ENCODE measurements at places on chromosomes 6 and 20.
A peak's percentile ranks its signal among the peaks of the same experiment; 100 is the strongest.

- DNase-seq, result no peak
These were observed 234.3 kb downstream of the ARHGAP18 start for GRCh38 chr6:129475477-129476247.

GRCh38 chr6:30781743-30782424 lies 37.5 kb upstream of the IER3 start:
- peak; percentile 97 for DNase-seq

DNA sequence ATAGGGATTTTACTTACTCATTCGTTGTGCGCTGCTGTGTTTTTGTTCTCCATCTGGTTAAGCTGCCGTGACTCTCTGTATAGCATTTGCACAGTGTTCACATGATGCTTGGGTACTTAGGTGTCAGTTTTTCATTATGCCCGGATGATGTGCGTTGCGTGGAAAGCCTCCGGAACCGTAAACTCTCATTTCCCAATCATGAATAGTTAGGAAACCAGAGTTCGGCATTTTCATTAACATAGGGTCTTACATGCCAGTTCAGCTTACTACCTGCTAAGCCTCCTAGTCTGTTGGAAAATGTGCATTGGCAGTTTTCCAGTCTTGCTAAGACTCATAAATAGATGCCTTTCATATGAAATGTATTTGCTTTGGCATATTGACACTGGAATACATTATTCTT lies 483.4 kb upstream of the FLRT3 start:
- no peak for DNase-seq

- no peak for DNase-seq
These were observed 36.8 kb downstream of the C6orf15 start for GRCh38 chr6:31075528-31075927.

- DNase-seq, result no peak
These were observed 55.6 kb downstream of the SASH1 start for GRCh38 chr6:148398244-148398643.

- DNase-seq, result no peak
These were observed 33.0 kb downstream of the PIGU start for GRCh38 chr20:34643928-34644327.

DNA sequence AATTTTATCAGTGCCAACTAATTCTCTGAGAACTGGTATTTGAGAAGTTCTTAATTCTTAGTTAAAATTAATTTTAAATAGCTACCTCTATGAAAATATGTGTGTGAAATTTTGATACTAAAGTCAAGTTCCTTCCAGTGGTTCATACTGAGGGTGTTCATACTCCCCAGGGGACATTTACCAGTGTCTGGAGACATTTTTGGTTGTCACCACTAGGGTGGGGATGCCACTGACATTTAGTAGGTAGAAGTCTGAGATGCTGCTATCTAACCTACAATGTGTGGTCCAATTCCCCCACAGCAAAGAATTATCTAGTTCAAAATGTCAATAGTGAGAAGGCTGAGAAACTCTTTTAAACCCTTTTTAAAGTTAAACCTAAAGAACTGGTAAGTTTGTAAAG lies 463.8 kb downstream of the ADGRB3 start:
- DNase-seq, result no peak

- peak; percentile 98 for DNase-seq
These were observed 54.0 kb upstream of the IPCEF1 start for GRCh38 chr6:154410619-154411072.

DNA sequence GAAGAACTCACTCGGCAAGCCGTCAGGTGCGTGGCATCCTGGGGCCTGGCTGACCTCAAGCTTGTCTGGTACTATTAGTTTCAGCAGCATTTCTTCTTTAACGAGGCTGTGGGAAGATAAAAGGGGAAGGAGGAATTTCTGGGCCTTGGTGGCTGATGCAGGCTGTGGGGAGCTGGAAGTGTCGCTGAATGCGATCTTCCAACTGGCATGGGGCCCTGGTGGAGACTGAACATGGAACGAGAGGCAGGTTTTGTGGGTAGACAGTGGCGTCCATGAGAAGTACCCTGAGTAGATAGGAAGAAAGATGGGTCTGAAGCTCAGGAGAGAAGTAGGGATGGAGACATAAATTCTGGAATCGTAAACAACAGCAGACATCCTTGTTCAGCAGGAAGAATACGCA lies 23.9 kb downstream of the ERMARD start:
- no peak for DNase-seq

DNA sequence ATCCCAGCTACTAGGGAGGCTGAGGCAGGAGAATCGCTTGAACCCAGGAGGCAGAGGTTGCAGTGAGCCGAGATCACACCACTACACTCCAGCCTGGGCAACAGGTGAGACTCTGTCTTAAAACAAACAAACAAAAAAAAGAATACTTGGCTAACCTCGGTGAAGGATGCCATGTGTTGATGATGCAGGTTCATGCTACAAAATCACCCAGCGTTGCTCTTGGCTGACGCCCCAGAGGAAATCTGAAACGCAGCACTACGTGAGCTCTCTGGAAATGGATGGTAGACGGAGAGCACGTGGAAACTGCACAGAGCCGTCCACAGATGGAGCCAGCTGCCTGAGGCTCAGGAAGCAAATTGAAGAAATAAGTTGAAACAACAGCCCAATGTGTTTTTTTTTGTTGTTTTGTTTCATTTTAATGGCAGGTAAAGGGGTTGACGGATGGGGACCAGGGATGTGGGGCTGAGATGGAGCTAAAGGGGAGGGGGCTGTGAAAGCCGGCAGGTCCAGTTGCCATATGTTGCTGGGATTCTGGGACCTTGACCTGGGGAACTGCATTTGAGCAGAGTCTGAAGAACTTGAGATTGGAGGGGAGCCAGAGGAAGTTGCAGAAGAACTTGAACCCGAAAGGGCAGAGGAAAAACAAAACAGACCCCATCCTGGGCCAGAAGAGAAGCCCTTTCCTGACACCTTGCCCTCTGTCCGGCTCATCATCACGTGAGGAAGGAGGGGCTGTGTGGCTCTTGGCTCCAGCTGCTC lies 12.8 kb upstream of the MANBAL start:
- no peak for DNase-seq

DNA sequence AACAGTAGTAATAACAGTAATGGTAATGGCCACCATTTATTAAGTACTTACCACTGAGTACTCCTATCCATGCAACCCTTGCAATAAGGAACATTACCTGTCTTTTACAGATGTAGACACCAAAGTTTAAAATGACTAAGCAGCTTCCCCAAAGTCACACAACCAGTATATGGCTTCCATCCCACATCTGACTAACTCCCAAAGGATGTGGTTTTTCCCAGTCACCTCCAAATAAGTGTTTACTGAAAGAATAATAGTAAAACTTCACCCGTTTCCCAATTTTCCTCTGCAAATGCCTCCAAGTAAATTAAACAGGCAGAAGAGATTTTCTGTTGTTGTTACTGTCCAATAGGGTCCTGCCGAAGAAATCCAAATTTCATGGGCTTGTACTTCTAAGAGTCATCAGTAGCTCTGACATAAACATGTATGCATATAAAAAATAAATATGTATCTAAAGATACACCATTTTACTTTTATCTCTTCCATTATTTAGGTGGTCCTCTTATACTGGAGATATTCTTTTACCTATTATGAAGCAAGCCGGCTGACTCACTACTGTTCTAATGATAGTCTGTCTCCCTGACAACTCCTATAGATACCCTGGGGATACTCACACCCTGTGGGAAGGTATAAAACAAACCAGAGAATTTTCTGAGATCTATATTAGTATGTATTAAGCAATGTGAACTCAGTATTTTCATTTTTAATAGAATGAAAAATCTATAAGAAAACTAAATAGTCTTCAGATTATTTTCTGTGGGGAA lies 77.9 kb upstream of the ID4 start:
- DNase-seq, result peak; percentile 46

GRCh38 chr20:48532028-48532427 lies 295.8 kb downstream of the PREX1 start:
- DNase-seq, result no peak

GRCh38 chr6:128156321-128157111 lies 255.7 kb upstream of the THEMIS start:
- no peak for DNase-seq

GRCh38 chr6:12602951-12603672 lies 113.5 kb upstream of the PHACTR1 start:
- DNase-seq, result no peak

DNA sequence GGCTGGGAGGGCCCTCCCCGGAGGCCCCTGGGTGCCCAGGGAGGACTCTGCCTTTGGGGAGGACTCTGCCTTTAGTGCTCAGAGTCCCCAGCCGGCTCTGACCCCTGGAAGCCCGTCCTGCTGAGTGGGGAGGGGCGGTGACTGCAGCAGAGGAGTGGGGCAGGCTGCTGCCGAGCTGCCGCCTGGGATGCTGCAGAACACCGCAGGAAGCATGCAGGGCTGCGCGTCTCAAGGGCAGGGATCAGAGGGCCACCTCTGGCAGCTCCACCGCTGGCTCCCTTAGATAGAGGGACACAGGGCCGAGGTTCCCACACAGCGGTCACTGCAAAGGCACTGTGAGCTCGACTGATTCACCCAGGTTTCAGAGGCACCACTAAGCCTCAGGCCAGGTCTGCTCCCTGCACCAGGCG lies 82.2 kb upstream of the GATA5 start:
- DNase-seq, result no peak

GRCh38 chr6:146543211-146543939 lies at the start of gene RAB32:
RAB32 (plus strand) TSS chr6:146543833; CDS start chr6:146543872, 39 bp downstream.
- no peak for DNase-seq

- DNase-seq, result no peak
These were observed 16.3 kb downstream of the MOCS1 start for GRCh38 chr6:39917981-39918380.

DNA sequence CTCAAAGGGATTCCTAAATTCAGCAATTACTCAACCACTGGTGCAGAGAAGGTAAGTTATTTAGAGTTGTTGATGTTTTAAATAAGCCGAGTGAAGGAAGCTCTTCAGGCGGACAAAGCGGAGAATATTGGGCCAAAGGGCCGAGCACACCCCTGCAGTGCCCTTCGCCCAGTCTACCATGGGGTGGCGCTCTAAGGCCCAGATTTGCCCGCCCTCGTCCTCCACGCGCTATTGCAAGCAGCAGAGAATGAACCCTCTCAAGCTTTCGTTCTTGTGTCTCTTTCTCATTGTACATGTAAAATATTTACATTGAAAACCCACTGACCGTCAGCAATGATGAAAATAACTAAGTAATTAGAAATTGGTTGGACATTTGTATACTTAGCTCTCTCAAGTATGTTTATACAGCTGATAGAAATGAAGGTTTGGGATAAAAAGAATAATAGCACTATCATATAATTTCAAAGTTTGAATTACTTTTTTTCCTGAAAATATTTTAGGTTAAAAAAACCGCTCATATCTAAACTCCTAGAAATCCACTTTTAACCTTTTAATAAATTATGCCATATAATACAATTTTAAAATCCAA lies 195.0 kb upstream of the CEP162 start:
- DNase-seq, result no peak

- DNase-seq, result no peak
These were observed 4.7 kb upstream of the SLC22A2 start for GRCh38 chr6:160263196-160263939.

- DNase-seq, result no peak
These were observed 281.8 kb downstream of the NRN1 start for GRCh38 chr6:5724911-5725310.
